Stimulated activated CD8-positive, alpha-beta memory T cell treated with anti-CD3 and anti-CD28 coated beads, Interleukin-7, amount 100 ng/mL, for 4 hours (primary cell): ENCODE measurements at places on chromosomes 12 and 14.
A peak's percentile ranks its signal among the peaks of the same experiment; 100 is the strongest.

- DNase-seq: no peak
Observed at GRCh38 chr14:62558451-62558850, 486.8 kb downstream of the KCNH5 start.

DNA sequence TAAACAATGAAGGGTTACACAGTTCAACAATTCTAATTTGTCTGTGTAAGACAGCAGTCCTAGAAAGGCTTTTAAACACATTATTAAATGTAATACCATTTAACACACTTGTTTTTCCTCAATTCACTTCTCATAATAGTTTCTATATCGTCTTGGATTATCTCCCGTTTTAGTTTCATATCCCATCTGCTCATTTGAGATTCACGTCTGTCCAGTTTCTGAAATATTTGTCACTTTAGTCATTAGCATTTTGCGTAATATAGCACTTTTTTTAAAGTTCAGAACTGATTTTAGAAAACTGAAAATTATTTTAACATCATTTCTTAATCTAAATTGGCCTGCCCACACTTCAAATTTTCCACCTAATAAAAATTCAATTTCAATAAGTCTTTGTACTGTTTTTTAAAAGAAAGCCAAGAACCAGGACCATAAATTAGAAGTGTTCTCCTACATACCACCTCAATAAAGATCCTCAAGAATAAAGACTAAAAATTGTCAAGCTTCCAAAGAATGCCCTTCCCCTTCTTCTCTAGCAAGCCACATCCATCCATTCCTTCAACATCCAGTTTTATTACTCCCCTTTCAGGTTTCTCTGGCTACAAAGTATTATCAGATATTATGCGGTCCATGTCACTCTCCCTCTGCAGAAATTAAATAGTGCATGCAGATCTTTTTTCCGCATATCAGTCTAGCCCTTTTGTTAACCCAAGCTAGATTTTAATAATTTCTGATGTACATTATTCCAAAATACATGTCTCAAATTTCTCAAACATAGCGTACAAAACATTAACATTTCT is 11.9 kb downstream of the MED13L start:
- no peak for DNase-seq

DNA sequence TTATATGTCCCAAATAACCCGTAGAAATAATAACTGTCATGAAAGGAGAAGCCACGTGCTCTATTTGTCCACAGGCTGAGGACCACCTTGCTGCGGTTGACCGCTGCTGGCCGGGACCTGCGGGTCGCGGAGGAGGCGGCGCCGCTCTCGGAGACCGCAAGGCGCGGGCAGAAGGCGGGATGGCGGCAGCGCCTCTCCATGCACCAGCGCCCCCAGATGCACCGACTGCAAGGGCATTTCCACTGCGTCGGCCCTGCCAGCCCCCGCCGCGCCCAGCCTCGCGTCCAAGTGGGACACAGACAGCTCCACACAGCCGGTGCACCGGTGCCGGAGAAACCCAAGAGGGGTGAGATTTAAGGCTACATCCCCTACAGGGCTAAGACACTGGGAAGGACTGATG is 21.0 kb downstream of the RPGRIP1 start:
- no peak for DNase-seq

DNA sequence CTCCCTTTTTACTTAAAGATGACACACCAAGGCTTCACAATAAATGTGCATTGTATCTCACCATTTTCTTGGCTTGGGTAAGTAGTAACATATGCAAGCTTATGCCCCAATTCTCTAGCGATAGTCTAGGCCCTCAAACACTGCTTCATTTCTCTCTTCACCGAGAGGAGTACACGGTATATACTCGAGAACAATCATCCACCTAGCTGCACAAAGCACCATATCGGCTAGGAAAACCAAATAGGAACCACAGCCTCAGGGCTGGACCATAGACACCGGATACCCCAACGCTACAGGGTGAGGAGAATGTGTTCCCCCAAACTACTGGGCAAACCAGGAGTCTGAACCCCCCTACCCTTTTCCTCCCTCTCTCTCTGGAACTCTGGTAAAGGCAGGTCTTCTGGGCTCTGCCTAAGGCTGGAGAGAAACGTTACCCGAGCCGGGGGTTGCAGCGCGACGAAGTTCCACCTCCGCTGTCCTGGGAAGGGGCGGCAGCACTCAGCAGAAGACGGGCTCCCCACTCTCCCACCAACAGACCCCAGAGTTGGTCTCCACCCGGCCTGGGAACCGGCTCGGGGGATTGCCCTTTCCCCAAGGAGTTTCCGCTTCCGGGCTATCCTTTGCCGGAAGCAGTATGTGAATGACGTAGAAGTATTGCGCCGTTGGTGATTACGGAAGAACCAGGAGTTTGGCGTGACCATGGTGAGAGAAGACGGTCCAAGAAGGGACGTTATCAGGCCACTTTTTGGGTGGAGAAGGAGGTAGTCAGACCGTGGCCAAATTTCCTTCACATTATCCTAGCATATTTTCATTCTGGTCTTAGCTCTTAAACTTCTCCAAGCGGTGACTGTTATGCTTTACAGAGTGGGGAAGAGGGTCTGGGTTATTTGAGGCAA is at the start of the genes AREL1 and FCF1:
TSS of gene AREL1 (minus strand) at position 582 of the 896 bp plus-strand sequence. CDS start 27,465 bp downstream, outside the sequence.
TSS of gene FCF1 (plus strand) at position 646 of the 896 bp plus-strand sequence. CDS start at position 700, 54 bp downstream.
- peak; percentile 69 for DNase-seq

DNA sequence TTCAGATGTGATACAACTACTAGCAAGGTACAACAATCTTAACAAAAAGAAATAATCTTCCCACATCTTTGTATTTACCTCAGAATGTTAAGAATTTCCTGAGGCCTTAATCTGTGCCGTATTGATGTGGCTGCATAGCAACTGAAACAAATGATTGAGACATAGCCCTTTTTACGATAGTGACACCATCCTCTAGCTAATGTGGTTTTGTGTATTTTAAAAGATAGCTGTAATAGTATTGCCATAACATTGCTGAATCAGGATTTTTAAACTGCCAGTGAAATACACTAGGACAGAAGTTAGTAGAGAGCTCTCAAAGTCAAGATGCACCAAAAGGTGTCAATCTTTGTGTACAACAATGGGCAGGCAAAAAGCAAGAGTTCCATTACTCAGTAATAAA is 11.9 kb downstream of the NPAS3 start:
- no peak for DNase-seq

DNA sequence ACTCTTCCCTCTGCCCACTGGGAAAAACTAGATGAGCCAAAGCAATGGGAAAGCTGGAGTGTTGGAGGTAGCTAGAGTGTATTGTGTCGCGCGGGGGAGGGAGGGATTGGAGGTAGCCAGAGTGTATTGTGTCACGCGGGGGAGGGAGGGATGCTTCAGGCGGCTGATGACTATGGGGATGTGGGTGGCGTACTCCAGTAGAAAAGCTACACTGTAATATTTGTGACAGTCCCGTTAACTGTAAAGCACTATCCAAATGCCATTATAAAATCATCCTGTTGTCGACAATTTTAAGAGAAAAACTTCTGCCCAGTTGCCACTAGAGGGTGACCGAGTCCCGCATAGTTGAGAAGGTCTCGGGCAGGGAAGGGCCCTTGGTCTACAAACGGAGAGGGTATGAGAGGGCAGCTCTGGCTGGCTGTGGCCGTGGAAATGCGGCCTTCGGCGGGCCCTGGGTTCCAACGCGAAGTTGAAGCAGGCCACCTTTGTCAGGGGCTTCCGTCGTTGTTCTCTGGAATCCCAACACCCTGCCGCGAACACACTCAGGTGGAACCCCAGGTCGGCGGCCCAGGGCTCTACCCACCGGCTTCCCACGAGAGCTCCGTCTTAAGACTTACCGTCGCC is 15.1 kb upstream of the PLEK2 start:
- peak; percentile 51 for DNase-seq

- DNase-seq: no peak
Observed at GRCh38 chr14:28772613-28773012, 6.0 kb downstream of the FOXG1 start.

DNA sequence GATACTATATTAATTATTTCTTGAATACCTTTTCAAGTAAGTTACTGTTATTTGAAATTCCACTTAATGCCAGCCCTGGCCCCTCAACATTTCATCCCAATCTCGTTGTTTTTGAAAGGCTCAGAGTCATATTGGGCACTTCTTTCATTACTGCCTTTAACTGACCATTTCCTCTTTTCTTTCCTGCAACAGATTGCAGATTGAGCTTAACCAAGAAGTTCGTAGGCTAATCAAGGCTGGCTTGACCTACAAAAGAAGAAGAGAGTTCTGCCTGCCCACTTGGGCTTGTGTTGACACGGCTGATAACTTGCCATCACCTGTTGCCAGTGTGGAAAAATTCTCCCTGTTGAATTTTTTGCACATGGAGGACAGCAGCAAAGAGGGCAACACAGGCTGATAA is 91.0 kb downstream of the FLRT2 start:
- DNase-seq: no peak

DNA sequence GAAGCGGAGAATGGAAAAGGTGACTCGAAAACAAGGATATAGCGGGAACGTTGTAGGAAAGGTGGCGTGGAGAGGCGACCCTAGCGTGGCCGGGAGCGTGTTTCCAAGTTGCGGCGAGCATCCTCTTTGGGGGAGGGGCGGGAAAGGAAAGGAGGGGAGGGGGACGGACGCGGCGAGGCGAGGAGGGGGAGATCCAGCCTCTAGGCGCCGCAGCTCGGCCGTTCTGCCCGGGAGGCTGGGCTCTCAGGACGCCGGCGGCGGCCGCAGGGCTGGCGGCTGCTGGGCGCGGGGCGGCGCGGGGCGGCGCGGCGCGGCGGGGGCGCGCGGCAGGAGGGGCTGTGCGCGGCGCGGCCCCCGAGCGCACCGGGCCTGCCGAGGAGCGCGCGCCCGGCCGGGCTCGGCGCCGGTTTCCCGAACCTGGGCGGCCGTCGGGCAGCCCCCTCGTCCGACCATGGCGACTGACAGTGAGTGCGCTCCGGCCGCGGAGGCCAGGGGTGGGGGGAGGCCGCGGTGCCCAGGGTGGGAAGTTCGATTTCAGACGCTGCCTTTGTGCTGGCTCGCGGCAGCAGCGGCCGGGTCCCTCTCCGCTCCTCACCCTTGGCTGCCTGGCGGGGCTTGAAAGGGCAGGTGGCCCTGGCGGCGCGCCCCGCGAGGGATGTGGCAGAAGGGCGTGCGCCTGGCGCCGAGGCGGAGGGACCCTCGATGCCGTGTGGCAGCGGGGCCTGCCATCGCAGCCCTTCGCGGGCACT is 50.3 kb downstream of the SNAPC1 start:
- no peak for DNase-seq

GRCh38 chr14:104020471-104020870 is 65.0 kb upstream of the ASPG start:
- DNase-seq: no peak

- no peak for DNase-seq
Observed at GRCh38 chr12:52670961-52671360, 9.2 kb downstream of the KRT1 start.

GRCh38 chr12:44972746-44973421 is 78.0 kb downstream of the DBX2 start:
- DNase-seq: no peak

DNA sequence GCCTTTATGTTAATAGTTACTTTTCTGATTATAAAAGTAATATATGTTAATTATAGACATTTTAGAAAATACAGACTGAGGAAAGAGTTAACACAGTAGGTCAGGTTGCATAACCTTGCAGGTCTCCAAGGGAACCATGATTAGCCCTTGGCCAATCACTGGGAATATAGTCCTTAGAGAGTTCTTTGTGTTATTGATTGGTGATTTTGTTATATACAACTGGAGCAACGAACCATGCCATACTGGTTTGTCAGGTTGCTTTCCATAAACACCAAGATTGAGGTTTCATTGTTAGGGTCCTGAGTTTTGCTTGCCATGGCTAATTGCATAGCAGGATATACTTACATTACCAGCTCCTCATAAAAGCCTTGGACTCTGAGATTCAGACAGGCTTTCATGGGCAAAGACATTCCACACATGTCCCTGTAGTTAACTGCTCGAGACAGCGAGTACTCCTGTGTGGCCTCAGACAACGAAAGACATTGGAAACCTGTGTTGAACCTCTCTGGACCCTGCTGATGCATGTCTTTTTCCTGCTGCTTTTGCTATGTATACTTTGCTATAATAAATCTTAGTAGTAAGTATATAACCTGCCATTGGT is 33.7 kb downstream of the MAPK1IP1L start:
- no peak for DNase-seq
